ENCODE measurements at places on chromosomes 3 and 15. TPM values are rescaled to one million over a fixed set of nuclear protein-coding genes. Genes with fewer than 3 reads are reported as not detected.

- DNase-seq, result no peak
Measured at GRCh38 chr3:129230311-129231019, 18.9 kb upstream of the COPG1 start.

STRA6 gene
- total RNA-seq, result not detected

- no peak for DNase-seq
Measured at GRCh38 chr3:33075995-33076394, 21.0 kb downstream of the GLB1 start.

RGMA gene
- 9.7 TPM for total RNA-seq

GRCh38 chr15:70164910-70165715 is 67.4 kb upstream of the TLE3 start:
- DNase-seq, result no peak

SLC2A2 gene
- total RNA-seq, result not detected

DNA sequence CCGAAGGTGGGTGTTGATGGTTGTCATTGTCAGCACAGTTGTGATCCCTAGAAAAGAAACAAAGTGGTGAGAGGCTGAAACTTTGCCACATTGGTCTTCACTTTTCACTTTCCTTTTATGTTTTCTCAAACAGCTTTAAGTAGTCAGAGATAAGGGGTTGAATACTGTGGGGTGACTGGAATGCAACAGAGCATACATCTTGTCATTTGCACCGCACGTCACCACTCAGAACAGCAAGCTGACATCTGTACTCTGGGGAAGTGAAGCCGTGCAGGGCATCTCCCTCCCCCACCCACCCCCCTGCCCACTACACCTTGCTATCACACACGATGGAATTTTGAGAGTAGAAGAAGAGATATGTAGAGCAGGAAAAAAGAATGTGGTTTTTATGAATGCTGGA is 211.7 kb downstream of the GABRB3 start:
- no peak for DNase-seq
